ENCODE measurements at places on chromosomes 11 and 22.

DNA sequence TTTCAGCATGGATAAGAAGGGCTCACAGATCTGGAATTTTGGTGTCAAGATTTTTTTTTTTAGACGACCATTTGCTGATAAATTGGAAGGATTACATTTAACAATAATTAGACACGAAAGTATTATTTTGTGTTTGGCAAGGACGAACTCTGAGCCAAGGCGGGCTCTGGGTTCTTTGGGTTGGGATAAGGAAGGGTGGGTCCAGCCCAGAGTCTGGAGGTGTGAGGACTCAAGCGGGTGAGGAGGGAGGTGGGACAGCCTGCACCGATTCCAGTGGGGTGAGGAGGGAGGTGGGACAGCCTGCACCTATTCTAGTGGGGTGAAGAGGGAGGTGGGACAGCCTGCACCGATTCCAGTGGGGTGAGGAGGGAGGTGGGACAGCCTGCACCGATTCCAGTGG, 4.1 kb downstream of the B3GAT1 start:
- no peak for DNase-seq

DNA sequence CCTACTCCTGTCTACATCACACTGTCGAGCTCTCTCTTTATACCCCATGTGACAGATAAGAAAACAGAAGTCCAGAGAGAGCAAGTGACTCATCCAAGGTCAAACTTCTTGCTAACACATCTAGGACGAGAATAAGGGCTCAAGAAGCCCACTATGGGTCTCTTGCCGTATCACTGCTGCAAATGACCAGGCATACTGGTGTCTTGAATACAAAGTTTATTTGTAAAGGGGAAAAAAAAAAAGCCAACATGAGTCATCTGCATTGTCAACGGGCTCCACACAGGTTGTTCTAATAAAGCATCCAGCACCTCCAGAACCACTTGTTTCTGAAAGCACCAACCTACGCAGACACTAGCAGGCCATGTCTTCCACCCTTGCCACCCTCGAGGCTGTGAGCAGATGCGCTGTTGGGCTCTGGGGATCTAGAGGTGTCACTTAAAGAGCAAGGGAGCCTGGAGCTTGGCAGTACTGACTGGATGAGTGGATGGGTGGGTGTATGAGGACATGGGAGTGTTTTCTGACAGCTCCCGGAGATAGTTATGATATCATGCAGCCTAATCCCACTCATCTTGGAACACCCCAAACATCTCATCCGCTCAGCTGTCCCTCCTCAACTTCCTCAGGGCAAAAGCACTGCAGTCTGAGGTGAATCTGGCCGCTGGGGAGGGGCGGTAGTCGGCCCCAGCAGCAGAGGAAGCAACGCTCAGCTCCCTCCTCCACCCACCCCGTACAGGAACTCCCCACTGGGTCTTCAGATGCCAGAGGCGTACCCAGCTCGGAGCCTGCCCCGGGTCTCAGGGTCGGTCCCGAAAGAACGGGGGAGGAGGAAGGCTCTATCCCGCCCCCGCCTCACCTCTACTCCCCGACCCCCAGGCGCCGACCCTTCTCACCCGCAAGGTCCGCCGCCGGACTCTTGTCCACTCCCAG, 1.0 kb downstream of the SMCO4 start:
- DNase-seq: no peak

DNA sequence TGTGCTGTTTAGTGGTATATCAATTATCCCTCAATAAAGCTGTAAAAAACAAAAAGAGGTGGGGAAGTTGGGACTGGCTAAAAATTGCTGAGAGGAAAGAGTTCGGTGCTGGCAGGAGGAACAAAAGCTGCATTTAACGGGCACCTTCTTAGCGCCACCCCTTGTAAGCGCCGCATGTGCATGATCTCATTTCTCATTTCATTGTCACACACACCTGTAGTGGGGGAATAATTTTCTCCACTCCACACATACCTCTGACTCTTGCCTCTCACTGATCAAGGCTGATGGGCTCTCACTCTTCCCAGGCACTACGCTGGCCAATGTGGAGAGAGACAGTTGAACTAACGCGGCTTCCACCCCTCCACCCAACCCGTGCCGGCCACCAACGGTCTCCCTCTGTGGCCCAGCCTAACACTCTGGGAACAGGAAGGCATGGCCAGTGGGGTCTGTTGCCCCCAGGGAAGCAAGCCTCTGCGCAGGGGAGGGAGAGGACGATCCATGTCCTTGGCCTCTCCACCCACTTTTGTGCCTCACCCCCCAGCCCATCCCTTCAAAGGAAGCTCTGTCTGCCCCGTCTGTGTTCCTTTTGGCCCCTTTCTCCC, 186.7 kb upstream of the SYT13 start:
- no peak for DNase-seq

GRCh38 chr11:122517403-122518379, 137.8 kb upstream of the UBASH3B start:
- no peak for DNase-seq

- no peak for DNase-seq
Measured at GRCh38 chr22:37241351-37242142, 2.5 kb downstream of the RAC2 start.

GRCh38 chr22:43945632-43946383, 9.4 kb upstream of the SAMM50 start:
- DNase-seq: peak; percentile 29

Data from nucleus accumbens (tissue), 56 donors.